GM03348 (cell line): ENCODE measurements at places on chromosomes 6 and 20.
A peak's percentile ranks its signal among the peaks of the same experiment; 100 is the strongest.

DNA sequence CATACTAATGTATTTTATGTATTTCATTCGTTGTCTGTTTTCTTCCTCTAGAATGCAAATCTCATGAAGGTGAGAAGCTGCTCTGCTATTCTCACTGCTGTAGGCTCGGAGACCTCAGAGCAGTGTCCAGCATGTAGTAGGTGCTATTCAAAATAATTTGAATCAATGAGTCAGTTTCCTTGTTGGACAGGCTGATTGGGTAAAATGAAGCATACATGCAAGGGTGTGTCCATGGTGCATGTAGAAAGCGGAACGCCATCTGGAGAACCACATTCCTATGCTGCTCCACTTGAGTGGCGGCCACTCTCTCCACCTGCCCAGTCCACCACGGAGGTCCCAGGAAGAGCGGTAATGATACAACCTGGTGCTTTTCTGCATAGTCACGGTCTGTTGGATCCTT lies 412.1 kb downstream of the QKI start:
- DNase-seq: no peak

DNA sequence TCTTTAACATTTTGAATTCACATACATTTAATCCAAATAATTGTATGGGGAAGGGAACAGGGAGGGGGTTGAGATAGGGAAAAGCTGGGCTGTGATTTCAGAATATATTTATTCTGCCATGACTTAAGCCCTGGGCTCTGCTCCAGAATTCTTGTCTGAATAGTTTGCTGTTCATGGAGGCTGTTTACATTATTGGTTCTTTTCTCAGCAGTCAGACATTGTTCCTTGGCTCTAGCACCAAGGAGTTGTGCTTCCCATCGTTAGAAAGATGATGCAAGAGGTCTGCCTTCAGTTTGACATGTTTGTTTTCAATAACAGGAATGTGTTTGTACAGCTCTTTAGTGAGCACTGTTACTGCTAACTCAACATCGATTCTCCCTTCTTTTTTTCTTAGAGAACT lies 198.8 kb upstream of the CDYL start:
- DNase-seq: peak; percentile 78

GRCh38 chr6:51892750-51893149 lies 194.7 kb downstream of the PKHD1 start:
- DNase-seq: no peak

DNA sequence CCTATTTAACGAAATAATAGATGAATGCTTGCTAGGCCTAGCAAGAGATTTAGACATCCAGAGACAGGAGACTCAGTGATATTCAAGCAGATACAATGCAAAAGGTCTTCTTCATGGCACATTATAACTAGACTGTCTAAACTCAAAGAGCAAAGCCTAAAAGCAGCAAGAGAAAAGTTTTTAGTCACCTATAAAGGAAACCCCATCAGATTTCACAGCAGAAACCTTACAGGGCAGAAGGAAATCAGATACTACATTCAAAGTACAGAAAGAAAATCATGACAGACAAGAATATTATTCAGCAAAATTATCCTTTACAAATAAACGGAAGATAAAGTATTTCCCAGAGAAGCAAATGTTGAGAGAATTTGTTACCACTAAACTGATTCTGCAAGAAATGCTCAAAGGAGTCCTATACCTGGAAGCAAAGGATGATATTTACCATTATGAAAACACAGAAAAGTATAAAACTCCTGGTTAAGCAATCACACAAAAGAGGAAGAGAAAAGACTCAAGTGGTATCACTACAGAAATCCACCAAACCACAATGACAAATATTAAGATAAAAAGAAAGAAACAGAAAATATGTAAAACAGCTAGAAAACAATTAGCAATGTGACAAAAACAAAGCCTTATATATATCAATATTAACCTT lies 333.7 kb downstream of the MEI4 start:
- DNase-seq: no peak

DNA sequence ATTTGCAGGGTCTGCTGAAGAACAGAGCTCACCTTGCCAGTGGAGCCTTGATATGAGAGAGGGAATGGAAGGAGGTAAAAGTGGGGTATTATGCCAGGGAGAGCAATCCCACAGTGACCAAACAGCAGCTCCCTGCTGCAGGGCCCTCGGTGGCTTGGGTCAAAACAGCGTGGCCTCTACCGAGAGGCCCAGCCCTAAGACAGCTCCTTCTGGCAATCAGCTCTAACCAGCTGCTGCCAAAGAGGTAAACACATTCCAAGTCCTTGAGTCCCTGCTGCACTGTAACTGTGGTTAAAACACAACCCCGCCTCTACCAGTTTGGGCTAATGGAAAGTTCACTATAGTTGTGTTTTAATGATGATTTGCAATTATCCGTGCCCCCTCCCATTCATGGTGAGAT lies 1.4 kb upstream of the DAAM2 start:
- peak; percentile 39 for DNase-seq

GRCh38 chr6:69880601-69881000 lies 14.2 kb downstream of the COL19A1 start:
- DNase-seq: no peak

- DNase-seq: no peak
These were observed 36.2 kb upstream of the ANGPT4 start for GRCh38 chr20:952196-952795.

DNA sequence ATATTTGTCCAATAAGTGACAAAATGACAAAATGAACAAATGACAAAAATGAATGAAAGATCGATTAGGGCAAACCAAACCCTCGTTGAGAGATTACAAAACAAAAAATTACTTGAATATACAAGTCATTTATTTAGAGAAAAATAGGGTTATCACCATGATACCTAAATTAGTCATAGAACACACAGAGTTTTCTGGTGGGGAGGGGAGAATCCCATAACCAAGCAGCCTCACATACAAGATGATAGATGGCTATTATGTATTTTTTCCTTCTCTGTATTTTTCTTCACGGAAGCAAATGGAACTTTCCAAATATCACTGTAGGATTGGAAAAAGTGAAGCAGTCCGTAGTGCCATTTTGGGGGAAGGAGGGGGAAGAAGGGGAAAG lies 28.5 kb upstream of the BMP6 start:
- DNase-seq: no peak

GRCh38 chr6:109511832-109512231 lies 28.8 kb upstream of the ZBTB24 start:
- no peak for DNase-seq

DNA sequence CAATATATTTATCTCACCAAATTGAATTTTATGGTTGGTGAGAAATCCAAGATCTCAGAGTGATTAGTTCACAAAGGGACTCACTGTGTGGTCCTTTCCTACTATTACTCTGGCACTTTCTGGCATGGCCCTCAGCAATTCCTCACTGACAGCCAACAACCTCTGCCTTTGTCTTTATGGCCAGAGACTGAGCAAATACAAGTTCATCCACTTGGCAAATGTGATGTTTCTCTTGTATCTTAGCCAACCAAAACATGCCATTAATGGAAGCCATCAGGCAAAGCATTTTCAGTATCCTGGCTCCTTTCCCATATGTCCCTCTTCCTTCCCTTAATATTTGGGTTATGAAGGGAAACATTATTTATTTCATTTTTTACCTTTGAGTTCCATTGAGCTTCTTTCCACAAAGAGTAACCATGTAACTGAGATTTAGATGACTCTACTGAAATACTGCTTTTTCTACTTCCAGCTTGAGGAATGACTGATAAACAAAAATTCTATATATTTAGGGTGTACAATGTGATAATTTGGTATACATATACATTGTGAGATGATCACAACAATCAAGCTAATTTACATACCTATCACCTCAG lies 30.8 kb upstream of the SMLR1 start:
- peak; percentile 47 for DNase-seq

DNA sequence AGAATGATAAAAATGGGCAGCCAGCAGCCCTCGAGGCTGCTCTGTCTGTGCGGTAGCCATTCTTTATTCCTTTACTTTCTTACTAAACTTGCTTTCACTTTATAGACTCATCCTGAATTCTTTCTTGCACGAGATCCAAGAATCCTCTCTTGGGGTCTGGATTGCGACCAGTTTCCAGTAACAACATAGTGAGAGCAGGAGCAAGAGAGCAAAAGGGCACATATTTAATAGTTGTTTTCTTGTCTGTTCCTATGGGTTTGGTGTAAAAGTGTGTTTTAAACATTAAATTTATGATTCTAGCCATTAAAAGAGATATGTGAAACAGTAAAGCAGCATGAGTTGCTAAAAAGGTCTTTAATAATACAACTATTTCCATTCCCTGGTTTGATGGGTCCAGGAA lies 78.8 kb upstream of the OPRM1 start:
- no peak for DNase-seq

DNA sequence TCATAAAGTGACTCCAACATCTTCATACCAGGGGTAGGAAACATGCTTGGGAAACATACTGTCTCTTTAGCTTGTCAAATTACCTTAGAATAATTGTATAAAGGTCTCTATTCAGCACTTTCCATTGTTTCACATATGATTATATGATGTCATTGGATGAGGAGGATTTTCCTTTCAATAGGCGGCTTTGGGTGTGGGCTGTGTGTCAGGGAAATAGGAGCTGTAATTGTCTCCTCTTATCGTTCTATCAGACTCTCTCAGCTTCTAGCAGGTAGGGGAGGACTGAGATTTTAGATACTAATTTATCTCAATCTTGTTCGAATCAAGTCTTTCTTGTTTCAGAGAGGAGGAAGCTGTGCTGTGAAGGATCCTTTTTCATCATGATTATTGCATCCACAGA lies 179.4 kb upstream of the OLIG3 start:
- DNase-seq: no peak

DNA sequence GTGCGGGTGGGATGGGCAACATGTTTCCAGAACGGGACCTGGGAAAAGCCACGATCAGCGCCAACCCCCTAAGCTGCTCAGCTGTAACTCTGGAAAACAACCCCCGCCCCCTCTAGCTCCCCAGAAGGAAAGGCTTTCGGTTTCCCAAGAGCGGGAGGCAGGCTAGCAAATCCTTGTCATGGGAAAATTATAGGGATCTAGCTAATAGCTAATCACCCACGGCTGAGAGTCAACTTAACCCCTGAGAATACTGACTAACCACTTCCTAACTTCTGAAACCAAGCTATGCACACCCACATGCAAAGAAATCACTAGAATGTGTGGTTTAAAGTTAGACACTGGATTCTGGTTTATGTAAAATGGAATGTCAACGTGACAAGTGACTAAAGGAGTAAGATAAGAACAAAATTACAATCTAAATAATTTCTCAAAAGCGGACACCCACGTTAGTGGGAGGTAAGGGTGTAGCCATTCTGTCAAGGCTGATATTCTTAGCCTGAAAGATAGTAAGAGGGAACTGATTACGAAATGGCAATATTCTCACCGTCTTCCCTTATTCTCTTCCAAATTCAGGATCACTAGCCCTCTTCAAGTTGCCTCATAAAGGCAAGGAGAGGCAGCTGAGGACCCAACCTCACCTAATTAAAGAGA lies 20.1 kb downstream of the JAG1 start:
- peak; percentile 73 for DNase-seq

DNA sequence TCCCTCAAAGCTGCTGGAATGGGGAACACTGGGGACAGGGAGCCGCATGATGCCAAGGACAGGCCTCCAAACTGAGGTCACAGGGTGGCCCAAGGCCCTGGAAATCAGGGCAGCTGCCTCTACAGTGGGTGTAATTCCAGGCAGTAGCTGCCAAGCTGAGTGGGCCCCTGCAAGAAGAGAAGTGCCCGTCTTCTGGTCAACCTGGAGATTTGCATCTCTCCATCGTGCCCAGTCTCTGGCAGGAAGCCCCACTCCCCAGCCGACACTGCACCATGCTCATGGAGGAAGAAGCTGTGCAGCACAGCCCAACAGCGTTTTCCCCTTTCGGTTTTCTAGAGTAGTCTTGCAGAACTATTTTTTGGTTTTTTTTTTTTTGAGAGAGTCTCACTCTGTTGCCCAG lies 2.2 kb upstream of the FAM209A start:
- DNase-seq: no peak

GRCh38 chr6:24755279-24755678 lies 19.5 kb upstream of the GMNN start:
- no peak for DNase-seq

DNA sequence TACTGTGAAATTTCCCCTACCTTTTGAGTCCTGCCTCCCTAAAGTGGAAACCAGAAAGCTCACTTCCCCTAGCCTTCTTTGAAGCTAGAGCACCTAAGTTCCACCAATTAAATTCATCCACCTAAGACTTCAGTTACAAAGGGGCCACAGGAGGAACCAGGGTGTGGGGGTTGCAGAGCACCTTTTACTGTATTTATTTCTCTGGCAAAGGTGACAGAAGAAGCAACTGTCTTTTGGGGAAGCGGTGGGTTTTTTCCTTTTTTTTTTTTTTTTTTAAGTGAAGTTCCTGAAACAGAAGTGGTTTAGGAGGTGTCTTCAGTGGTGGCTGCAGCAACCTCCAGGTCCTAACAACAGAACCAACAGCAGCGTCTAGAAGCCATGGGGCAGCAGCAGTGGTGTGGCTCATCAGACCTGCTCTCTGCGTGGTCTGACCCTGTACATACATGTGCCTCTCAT lies 13.1 kb downstream of the PSMB9 start:
- DNase-seq: no peak

DNA sequence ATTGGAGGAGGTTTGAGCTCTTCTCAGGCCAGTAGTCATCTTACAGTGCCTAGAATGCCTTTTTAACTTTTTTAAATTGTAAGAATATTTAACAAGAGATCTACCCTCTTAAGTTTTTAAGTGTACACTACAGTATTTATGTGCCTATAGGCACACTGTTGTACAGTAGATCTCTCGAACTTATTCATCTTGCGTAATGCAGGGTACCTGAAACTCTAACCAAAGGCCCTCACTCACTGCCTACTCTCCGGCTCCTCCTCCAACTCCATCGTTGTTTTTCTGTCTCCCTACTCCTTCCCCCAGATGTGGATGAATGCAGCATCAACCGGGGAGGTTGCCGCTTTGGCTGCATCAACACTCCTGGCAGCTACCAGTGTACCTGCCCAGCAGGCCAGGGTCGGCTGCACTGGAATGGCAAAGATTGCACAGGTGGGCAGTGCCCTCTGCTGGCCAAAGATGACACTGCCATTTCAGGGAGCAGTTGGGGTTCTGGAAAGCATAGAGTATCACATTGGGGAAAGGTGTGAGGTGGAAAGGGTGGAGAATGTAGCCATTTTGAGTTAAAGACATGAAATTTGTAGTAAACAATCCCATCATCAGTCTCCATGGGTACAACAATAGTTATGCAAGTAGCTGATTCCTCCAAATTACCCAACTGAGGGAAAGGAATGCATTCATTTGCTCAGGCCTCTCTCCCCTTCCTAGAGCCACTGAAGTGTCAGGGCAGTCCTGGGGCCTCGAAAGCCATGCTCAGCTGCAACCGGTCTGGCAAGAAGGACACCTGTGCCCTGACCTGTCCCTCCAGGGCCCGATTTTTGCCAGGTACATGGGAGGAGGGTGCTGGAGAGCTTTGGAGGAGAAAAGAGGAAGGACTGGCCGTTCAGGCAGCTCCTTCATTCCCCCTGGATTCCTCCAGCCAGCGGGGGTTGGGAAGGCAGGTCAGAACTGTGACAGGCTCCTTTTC lies 18.4 kb upstream of the ZNF76 start:
- peak; percentile 84 for DNase-seq

GRCh38 chr6:158752613-158753012 lies 66.6 kb downstream of the EZR start:
- DNase-seq: peak; percentile 38

DNA sequence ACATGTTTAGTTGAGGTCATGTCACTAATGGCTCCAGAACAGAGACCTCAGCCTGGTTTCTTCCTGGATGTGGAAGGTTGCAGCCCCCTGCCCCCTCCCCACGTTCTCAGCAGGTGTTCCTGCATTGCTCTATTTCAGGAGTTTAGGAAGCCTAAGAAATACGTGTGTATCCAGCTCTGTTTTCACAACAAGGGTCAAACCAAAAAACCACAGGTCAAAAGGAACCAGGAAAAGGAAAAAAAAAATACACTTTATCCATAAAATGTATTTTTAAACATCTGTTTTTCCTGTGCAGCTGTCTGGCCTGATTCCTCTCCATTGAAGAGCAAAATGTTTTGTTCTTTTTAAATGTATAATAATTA lies 107.9 kb upstream of the PLEKHG1 start:
- DNase-seq: no peak
